ENCODE measurements at places on chromosomes 13 and 19. TPM values are rescaled to one million over a fixed set of nuclear protein-coding genes. Genes with fewer than 3 reads are reported as not detected.

- no peak for DNase-seq
Observed at GRCh38 chr13:97385854-97386253, 48.1 kb upstream of the RAP2A start.

DNA sequence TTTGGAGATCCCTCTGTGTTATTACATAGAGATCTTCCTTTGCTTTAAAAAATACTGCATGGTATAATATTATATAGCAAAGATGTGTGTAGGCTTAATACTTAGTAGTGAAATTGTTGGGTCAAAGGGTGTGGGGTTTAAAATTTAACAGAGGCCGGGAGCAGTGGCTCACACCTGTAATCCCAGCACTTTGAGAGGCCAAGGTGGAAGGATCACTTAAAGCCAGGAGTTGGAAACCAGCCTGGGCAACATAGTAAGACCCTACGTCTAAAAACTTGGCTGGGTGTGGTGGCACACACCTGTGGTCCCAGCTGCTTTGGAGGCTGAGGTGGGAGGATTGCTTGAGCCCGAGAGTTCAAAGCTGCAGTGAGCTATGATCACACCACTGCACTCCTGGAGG, 22.3 kb upstream of the CEBPA start:
- DNase-seq: no peak

- DNase-seq: no peak
Observed at GRCh38 chr13:86960876-86961275, 710.3 kb upstream of the SLITRK5 start.

Gene HIF3A
- total RNA-seq: not detected

Gene SELENOV
- not detected for total RNA-seq

Gene CLEC17A
- 0.85 TPM for total RNA-seq

Gene ACER1
- 0.14 TPM for total RNA-seq

All from activated CD4-positive, alpha-beta memory T cell treated with anti-CD3 and anti-CD28 coated beads for 36 hours (primary cell).